ENCODE measurements at places on chromosomes 3 and 15.

GRCh38 chr3:139310474-139310933 is 33.3 kb upstream of the MRPS22 start:
- no peak for DNase-seq

GRCh38 chr15:88908123-88908522 is 5.1 kb downstream of the MFGE8 start:
- DNase-seq, result no peak

DNA sequence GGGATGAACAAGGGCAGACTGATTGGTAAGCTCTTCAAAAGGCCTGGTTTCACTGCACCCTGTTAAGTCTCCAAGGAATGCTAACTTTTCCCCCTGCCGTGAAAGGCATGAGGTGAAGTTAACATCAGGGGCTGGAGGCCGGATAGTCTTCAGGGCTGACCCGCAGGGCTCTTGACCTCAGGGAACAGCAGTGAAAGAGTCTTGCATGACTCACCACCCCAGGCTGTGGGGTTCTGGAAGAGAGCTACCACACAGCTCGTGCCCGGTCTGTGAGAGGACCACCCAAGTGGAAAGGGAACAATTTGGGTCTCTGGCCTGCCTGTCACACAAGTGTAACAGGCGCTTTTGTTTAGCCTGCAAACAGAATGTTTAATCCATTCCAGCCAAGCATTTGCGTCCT is 504.9 kb downstream of the EDEM1 start:
- no peak for DNase-seq

DNA sequence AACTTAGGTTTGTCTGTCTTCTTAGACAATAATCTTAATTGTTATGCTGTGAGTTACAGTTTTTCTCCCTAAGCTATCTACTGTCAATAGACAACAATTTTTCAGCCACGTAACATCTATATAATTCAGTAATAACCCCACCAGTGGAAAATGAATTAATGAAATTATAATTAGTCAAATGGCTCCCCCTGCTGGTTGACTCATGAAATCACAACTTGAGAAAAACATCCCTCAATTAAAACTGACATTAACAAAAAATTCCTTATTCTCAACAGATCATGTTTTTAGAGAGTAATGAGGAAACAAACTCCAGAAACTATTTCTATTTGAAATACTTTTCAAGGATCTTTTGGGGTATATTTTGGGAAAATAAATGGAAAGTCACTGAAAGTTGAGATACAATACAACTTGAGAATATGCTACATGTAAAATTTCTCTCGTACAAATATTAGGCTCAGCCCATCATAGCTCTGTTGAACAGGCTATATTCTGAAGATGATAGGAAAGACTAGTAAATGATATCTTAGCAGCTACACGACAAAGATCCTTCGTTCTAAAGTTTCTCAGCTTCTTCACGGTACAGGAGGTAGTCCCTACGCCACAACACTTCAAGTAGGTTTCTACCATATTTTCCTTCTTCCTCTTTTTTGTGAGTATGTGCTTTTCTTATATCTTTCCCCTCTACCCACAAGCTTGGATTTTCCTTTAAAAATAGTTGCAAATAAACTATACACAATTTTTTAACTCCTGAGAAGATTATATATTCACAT is 20.7 kb downstream of the PPP1R2 start:
- no peak for DNase-seq

- DNase-seq, result no peak
These were observed 23.8 kb downstream of the CORO2B start for GRCh38 chr15:68602459-68603215.

DNA sequence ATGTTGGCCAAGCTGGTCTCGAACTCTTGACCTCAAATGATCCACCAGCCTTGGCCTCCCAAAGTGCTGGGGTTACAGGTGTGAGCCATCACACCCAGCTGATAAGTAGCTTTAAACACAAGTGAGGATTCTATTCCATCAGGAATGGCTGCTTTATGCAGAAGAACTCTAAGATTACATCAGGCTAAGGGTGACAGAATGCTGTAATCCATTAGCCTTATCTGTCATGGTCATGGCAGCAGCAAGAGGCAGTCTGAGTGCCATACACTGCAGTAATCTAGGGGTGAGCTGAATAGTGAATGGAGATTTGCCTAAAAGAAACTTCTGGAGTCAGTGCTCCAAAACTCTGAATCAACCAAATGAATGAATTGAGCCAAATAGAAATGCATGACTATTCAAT is 39.6 kb downstream of the LIPC start:
- DNase-seq, result no peak

DNA sequence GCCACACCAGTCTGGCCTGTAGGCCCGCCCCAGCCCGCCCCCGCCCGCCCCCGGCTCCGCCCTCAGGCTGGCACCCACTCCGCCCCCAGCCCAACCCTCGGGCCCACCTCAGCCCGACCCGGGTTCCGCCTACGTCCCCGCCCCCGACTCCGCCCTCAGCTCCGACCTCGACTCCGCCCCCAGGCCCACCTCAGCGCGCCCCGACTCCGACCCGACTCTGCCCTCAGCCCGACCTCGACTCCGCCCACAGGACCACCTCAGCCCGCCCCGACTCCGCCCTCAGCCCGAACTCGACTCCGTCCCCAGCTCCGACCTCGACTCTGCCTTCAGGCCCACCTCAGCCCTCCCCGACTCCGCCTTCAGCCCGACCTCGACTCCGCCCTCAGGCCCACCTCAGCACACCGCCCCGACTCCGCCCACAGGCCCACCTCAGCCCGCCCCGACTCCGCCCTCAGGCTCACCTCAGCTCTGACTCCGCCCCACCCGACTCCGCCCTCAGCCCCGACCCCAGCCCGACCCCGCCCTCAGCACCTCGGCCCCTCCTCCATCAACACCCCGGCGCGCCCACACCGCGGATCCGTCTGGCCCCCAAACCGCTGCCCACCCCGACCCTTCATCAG is at the start of gene RAB43:
TSS of gene RAB43 (minus strand) at position 13 of the 620 bp plus-strand sequence. CDS start 315 bp downstream, outside the sequence.
- peak; percentile 51 for DNase-seq

GRCh38 chr3:64379221-64379620 is 154.0 kb upstream of the PRICKLE2 start:
- DNase-seq, result no peak

Data from NCI-H1092 (cell line).